NAMALWA (cell line): ENCODE measurements at places on chromosomes 1 and 21.
A peak's percentile ranks its signal among the peaks of the same experiment; 100 is the strongest.

DNA sequence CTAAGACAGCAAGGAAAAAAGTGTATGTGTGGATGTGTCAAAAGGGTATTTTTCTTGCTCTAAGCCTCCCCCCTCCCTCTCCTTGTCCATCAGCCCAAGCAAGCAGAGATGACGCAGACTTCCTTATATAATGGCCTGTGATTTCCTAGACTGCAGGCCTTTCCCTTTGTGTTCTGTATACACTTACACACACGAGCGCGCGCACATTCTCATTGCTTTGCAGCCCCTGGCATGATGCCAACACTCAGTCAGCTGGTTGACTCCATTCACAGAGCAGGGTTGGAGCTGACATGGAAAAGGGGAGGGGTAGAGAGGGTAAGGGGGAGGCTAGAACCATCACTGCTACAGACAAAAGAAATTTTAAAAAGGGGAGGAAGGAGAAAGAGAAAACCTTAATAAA is 41.8 kb downstream of the GATAD2B start:
- peak; percentile 38 for DNase-seq

DNA sequence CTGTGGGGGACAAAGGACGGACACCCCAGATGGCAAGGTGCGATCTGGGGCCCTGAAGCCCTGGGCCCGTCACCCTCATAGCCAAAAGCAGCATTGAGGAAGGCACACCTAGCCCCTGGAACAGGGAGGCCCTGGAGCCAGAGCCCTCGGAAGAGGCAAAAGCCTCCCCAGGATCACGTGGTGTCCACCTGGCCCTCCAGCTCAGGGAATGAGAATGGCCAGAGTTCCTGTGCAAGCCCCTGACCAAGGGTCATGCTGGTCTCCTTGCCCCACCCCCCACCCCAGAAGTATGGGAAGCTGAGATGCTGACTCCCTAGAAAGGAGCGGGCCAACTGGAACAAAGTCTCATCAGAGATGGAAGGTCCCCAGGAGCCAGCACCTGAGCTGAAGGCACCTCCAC is 1.0 kb upstream of the PDZK1IP1 start:
- no peak for DNase-seq

- no peak for DNase-seq
Observed at GRCh38 chr21:22476214-22476613, 1478.0 kb downstream of the NCAM2 start.

- DNase-seq, result no peak
Observed at GRCh38 chr1:232718928-232719927, 86.0 kb upstream of the MAP10 start.

DNA sequence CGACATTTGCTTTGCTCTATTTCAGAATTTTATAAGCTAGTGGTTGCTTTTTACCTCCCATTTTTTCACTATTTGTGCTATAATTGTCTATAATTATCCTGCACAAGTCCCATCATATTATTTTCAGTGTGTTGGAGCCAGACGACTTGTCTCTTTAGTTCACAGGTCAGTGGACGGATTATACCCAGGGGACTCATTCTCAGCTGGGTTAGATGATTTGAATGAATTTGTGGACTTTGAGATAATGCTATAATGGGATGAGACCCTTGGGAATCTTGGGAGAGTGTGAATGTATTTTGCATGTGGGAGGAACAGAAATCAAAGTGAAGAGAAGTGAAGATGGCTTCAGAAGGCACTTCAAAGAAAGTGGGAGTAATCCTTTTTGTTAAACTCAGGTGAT is 31.5 kb upstream of the KCNK1 start:
- DNase-seq, result no peak

GRCh38 chr1:25755475-25756125 is 44.4 kb upstream of the SELENON start:
- DNase-seq, result no peak

- no peak for DNase-seq
Observed at GRCh38 chr1:3139871-3140361, 70.9 kb downstream of the PRDM16 start.
